ENCODE measurements at places on chromosomes 1 and 21.

DNA sequence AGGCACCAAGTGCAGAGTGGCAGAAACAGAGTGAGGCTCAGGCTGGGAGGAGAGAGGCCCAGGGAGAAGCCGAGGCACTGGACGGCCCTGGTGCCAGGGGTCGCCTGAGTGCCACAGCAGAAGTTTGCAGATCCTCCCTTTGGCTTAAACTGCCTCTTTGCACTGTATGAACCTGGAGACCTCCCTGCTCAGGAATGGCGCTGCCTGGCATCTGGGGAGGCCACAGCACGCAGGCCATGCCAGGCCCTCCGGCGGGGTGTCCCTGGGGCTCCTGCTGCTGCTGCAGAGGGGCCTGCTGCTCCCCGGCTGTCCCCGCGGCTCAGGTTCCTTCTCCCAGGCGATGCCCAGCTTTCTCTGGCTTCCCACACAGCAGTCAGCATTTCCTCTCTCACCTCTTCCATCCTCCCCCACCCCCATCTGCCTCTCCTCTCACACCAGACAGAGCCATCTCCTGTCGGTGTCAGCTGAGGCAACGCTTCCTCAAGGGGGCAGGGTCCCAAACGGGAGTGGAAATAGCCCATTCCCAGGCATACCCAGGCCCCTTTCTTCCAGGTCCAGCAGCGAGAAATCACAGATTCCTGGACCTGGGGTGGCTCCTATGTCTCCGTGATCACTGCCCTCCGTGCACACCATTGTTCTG lies 35.2 kb downstream of the SYT6 start:
- DNase-seq = no peak

- DNase-seq = no peak
Measured at GRCh38 chr1:62462370-62462769, 25.5 kb downstream of the USP1 start.

GRCh38 chr1:12053752-12054548 lies 9.2 kb upstream of the TNFRSF8 start:
- no peak for DNase-seq

DNA sequence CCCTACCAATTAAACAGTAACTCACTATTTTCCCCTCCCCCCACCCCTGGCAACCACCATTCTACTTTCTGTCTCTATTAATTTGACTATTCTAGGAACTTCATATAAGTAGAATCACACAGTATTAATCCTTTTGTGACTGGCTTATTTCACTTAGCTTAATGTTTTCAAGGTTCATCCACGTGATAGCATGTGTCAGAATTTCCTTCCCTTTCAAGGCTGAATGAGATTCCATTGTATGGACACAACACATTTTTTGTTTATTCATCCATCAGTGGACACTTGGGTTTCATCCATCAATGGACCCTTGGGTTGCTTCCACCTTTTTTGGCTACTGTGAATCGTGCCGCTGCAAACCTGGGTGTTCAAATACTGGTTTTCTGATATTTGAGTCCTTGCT lies 41.7 kb downstream of the EIF2D start:
- DNase-seq = no peak

DNA sequence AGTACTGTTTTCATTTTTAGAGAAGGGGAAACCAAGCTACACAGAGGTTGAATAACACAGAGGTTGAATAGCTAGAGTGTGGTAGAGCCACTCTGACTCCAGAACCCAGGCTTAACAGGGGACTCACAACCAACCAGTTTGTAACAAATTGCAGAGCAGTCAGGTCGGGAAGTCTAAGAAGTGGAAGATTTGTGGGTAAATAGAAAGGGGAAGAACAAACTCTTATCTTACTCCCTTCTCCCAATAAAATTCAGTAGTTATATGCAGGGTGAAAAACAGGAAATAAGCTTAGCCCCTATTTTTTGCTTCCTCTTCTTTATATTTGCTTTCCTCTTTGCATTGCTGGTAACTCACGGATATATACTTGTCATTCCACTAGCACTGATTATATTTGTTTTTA lies 23.2 kb downstream of the CDC42 start:
- no peak for DNase-seq

DNA sequence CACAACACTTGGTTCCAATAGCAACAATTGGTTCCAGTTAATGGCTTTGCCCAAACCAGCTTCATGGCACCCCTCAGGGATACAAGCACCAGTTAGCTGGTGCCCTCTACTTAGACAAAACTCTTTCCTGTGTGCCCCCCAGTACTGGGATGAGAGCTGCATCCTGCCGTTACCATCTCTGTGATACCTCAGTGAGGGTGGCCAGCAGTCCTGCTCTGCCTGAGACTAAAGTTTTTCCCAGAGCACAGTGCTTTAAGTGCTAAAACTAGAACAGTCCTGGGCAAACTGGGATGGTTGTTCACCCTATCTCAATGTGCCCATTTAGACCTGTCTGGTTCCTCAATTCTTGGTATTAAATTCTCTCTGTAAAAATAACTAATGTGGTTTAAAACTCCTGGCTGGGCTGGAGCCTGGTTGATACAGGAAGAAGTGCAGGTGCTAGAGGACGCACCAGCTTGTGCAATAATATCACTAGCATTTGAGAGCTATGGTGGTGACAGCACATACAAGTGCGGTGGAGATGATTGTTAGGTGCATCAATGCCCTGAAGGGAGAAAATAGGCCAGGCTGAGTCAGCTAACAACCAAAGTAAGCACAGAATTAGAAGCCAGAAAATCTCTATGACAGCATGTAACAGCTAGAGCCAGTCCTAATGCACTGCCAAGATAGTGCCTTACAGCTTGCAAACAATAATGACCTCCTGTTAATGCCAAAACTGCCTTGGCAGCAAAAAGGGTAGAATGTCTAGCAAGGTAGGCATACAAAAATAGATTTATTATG lies 179.8 kb upstream of the GALNT2 start:
- no peak for DNase-seq

All from stimulated activated CD4-positive, alpha-beta T cell treated with anti-CD3 and anti-CD28 coated beads, Interleukin-1b, Interleukin-23, amount 100 ng/mL, for 1 hour (primary cell).